ENCODE measurements at places on chromosomes 1 and 21.

GRCh38 chr21:15695241-15695640, 34.5 kb upstream of the USP25 start:
- no peak for DNase-seq

GRCh38 chr1:29416267-29417146, 180.2 kb downstream of the PTPRU start:
- no peak for DNase-seq

GRCh38 chr1:15708486-15709137, 24.5 kb downstream of the PLEKHM2 start:
- DNase-seq, result no peak

- no peak for DNase-seq
Observed at GRCh38 chr1:30043256-30043655, 680.1 kb downstream of the MATN1 start.

- no peak for DNase-seq
Observed at GRCh38 chr1:190578526-190578925, 100.9 kb upstream of the BRINP3 start.

DNA sequence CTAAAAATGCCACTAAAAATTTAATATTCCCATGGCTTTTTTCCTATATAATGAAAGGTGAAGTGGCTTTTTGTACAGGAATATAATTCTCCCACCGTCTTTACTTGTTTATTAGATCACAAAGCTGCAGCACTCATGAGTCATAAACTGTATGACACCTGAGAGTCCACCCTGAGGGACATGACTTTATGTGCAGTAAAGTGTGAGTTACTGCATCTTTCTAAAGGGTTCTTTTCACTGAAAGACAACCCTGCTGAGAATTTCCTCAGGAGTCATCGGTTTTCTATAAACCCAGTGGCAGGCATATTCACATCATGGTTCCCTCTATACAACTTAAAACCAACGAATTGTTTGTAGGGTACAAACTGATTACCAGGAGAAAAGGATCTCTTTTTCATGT, 77.4 kb downstream of the APP start:
- DNase-seq, result no peak

GRCh38 chr1:176628775-176629174, 165.8 kb downstream of the PAPPA2 start:
- DNase-seq, result no peak

- no peak for DNase-seq
Observed at GRCh38 chr1:154741741-154742495, 128.2 kb downstream of the KCNN3 start.

- DNase-seq, result no peak
Observed at GRCh38 chr1:246527402-246528088, 20.5 kb upstream of the SMYD3 start.

DNA sequence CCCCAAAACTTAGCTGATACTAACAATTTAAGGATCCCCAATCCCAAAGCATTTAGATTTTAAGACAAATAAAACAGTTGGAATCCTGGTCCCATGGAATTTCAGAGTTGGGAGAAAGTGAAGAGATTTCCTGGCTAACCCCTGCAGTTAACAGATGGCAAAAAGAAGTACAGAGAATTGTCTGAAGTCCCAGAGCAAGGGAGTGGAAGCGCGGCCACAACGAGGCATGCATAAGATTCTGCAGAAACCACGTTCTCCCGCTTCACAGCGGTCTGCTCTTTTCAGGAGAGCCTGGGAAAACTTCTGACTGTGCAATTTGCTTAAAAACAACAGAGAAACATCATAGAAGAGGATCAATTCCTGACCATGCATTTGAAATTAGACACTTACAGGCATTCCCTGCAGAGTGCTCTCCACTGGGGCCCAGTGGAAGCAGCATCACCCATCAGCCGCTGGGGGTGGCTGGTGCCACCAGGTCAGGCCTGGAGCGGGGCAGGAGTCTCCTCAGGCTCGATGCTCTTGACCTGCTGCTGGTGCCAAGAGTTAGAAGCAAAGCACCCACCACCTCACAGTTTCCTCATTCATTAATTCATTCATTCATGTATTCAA, 226.7 kb upstream of the POU3F1 start:
- no peak for DNase-seq

DNA sequence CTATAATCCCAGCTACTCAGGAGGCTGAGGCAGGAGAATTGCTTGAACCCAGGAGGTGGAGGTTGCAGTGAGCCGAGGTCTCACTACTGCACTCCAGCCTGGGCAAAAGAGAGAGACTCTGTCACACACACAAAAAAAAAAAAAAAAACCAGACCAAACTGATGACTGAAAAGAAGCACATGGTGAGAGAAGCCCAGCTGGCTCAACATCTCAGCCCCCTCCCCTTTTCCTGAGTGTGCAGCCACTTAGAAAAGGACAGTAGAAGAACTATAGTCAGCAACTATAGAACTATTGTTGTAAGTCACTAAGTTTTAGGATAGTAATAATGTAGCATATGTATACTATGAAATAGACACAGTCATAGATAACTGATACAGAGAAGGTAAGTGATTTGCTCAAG, 87.2 kb upstream of the RALGPS2 start:
- DNase-seq, result no peak
